ENCODE measurements at places on chromosomes 4 and X. TPM values are rescaled to one million over a fixed set of nuclear protein-coding genes. Genes with fewer than 3 reads are reported as not detected.

DNA sequence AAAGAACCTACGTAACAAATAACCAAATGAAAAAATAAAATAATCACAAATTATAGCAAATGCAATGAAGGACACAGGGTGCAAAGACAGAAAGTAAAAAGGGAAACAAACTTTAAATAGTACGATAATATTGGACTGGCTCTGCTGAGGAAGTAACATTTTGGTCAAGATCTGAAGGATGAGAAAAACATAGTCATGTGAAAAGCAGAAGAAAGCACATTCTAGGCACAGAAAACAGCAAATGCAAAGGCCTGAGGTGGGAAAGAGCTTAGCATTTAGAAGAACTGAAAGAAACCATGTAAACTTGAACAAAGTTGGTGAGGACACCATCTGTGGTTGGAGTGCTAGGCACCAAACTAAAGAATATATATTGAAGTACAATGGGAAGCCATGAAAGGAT is 111.2 kb downstream of the PPP3CA start:
- DNase-seq = no peak

- DNase-seq = no peak
Measured at GRCh38 chrX:137565318-137565904, 516 bp upstream of the ZIC3 start.

DNA sequence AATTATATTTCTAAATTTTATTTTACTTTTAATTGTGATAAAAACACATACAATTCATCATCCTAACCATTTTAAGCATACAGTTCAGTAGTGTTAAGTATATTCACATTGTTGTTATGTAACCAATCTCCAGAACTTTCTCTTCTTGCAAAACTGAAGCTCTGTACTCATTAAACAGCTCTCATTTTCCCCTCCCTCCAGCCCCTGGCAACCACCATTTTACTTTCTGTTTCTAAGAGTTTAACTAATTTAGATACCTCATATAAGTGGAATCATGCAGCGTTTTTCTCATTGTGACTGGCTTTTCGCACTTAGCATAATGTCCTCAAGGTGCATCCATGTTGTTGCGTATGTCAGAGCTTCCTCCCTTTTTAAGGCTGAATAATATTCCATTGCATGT is 46.7 kb upstream of the NDP start:
- no peak for DNase-seq

DNA sequence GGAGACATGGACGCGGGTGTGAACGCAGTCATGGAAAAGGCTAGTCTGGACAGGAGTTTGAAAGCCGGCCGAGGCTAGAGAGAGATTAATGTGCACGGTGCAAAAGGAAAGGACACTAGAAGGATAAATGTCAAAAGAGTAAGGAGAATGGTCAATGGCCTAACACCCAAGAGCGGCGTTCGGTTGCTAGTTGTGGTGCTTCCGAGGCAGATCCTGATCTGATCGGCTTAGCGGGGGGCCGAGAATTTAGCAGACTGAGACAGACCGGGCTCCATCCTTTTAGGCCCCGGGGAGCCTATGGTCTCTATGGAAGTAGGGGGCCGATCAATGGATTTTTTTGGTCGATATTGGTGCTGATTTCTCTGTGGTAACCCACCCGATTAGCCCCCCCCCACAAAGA is 6.9 kb downstream of the GAGE10 start:
- no peak for DNase-seq

CLDN2 gene
- not detected for total RNA-seq

- peak; percentile 0 for DNase-seq
Measured at GRCh38 chr4:96170198-96170597, 330.3 kb downstream of the PDHA2 start.

CFAP47 gene
- total RNA-seq = 0.19 TPM

GRCh38 chr4:181608181-181608580 is 635.0 kb upstream of the TENM3 start:
- no peak for DNase-seq

- DNase-seq = no peak
Measured at GRCh38 chr4:42428036-42428435, 30.7 kb downstream of the SHISA3 start.

- DNase-seq = no peak
Measured at GRCh38 chr4:4170596-4171150, 56.1 kb downstream of the OTOP1 start.

DNA sequence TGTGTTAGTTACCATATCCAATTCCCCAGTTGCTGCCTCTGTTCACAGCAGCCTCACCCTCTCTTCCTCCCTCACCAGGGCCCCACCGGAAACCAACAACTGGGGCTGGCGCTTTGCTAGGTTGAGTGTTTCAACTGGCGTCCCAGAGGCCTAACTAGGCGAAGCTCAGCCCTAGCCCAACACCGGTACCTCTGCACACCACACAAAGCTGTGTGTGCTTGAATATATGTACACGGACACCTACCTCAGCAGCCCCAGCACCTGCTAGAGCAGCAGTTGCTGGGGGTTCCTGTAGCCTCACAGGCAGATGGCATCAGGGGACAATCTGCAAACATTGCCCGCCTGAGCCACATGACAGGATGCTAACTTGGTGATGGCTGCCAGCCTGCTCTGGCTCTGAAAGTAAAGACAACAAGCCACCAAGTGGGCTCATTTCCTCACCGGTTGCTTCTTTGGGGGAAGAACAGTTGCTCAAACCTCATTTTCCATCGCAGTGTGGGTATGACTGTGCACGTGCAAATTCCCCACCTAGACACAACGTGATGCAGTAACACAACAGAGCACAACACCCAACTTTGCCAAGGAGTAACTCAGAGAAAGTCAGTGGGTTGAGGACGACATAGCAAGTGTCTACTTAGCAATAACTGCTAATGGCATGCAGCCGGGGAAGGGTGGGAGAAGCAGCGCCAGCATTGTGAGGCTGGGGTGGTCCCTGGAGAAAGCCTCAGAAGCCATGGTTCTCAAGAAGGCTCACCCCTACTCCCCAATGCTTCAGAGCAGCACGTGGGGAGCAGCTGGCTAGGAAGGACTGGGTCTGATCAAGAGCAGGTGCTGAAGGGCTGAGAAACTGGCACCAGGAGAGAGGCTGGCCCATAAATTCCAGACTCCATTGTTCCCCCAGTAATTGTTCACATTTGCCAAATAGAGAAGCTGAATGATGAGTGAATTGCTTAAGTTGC is 139.5 kb downstream of the SH3KBP1 start:
- DNase-seq = no peak

TCEAL2 gene
- total RNA-seq = not detected

DNA sequence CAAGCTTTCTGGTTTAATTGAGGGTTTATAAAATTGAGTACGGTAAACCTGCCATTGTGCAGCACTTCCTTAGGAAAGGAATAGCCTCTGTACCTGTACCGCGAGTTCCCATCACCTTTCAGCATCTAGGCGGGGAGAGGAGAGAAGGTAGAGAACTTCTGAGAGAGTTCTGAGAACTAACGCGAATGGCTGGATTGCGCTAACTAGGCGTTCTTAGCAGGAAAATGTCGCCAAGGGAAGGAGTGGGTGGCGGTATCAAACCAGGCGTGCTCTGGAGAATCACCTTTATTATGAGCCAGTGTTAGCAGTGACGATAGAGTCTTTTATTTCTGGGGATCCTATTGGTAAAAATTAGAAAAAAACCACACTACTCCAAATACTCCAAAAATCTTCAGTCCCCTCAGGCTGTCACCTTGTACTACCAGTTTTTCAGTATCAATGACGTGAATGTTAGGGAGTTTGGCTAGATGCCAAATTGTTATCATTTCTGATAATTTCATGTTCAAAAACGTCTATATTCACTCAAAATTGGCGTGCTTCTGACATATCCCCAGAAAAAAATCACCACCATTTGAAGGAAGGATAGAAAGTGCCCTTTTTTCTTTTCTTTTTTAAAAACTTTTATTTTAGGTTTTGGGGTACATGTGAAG is 1.4 kb downstream of the UGT8 start:
- no peak for DNase-seq

FAM47A gene
- total RNA-seq = not detected

GRCh38 chr4:108889696-108890483 is 127.0 kb upstream of the ETNPPL start:
- DNase-seq = peak; percentile 9

MAGEA11 gene
- 0.24 TPM for total RNA-seq

DNA sequence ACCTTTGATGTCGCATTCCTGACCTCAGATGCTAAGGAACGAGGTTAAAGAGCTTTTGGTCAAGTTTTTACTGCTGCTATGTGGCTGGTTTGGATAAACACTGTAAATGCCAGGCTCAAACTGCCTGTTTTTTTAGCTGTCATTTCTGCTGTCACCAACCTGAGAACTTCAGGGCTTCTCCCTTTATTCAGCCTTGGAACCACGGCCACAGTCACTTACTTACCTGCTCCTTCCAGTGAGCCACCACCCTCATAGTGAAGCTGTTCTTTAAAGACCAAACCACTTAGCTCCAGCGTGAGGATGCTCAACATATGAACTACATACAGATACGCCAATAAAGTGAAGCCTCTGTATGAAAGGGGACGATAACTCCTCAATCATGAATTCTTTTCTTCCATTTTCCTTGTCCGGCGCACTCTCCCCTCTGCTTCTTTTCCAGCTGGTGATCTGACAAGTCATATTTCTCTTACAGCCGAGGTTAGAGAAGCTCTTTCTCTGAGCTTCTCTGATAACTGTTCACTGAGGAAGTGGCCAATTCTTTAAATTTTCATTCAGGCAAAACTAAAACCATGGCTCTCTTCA is 152.8 kb upstream of the ANK2 start:
- no peak for DNase-seq

DNA sequence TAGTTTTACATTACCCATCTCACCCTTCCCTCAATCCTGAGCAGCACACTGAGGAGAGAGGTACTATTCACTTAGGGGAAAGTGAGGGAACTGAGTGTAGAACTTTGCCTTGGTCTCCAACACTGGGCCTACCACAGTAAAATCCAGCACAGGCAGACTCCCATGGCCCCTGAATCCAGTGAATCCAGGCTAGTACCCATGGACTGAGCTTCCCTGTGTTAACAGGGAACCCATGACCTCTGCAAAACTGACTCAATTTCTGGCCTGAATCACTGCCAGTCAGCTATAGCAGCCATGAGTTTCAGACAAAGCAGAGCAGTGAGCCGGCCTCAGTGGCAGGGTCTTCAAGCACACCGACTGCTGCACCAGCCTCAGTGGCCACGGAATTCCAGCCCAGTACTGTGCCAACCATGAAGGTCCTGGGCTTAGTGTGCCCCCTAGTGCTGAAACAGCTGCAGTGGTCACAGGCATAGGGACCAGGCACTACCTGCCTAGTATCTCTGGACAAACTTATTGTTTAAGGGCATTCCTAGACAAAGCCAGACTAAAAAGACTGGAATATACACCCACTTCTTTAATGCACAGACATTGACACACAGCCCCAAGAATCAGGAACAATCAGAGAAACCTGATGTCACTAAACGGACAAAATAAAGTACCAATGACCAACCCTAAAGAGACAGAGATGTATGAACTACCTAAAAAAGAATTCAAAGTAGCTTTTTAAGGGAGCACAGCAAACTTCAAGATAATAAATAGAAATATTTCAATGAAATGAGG is 127.4 kb upstream of the RPL34 start:
- peak; percentile 59 for DNase-seq

ENPEP gene
- not detected for total RNA-seq

DNA sequence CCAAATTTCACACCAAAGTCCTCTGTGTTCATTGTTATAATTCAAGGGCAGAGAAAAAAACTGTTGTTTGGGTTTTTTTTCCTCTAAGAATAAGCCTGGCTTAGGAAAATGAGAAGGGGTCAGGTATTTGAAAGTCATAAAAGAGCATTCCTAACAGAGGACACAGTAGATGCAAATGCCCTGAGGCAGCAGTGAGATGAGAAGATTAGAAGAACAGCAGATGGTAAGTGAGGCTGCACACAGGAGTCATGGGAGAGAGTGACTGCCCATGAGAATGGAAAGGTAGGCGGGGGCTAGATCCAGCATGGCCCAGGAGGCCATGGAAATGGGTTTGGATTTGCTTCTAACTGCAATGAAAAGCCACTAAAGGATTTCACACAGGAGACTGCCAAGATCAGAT is 107.5 kb upstream of the RBPJ start:
- no peak for DNase-seq

DUSP21 gene
- total RNA-seq = not detected

DNA sequence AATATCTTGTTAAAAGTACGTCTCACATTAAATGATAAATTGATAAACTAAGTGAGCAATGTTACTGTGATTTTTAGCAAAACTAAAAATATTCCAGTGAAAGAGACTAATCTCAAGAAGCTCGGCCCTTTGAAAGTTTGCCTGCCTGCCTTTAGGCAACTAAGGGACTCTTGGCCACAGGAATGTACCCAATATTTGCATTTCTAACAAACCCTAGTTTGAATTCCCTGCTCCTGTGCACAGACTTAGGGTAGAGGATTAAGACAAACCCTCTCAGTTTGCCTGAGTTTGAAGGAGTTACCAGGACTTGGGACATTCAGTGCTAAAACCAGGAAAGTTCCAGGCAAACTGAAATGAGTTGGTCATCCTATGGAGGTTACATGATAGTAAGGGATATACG is 157.1 kb downstream of the SCFD2 start:
- no peak for DNase-seq

DNA sequence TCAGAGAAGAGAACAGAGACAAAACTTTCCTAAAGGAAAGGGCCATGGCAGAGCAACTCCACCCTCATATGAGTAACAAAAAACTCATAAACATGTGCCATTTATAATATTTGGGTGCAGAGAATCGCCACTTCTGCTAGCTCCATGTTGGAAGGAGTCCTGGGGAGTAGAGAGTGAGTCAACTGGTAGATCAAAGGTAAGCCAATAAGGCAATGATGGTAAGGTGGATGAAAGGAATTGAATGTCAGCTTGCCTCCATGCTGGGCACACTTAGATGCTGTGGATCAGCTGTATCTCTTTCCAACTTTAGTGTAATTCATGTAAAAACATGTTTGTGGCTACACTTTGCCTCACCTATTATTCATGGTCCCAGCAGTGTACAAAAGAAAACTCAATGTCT is 4.7 kb downstream of the QRFPR start:
- no peak for DNase-seq

DNA sequence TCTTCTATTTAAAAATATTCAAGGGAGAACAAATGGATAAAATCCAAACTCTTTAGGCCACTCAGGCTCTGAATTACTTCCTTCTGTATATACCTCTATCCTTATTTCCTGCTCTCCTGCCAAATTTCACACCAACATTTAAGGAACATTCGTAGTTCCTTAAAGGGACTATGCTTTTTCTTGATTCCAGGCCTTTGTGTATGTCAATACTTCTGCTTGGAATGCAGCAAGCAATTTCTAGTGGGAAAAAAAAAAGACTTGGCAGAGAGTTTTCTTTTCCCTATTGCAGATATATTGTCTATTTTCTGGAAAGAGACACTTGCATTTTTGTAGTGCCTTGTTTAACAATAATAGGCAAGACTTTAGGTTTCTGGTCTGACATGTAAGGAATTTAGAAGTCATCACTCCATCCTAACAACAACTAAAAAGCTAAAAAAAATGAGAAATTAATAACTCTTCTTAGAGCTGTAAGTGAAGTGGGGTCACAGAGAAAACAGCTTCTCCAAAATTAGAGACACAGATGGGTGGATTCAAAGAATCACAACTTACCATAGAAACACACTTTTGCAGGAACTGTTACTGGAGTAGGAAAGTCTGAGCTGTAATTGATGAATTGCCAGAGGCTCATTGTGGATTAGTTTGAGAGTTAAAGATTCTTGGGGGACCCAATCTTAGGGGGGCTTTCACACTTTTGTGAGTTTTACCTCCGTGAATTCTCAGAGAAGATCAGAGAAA is 2.1 kb upstream of the ADH5 start:
- no peak for DNase-seq

MAGEA10 gene
- 0.13 TPM for total RNA-seq

- no peak for DNase-seq
Measured at GRCh38 chr4:116636917-116637316, 448.5 kb downstream of the TRAM1L1 start.

GRCh38 chrX:22666441-22666840 is 333.3 kb upstream of the DDX53 start:
- peak; percentile 75 for DNase-seq

- DNase-seq = no peak
Measured at GRCh38 chr4:102008711-102009110, 218.2 kb downstream of the BANK1 start.

All from SK-MEL-5 (cell line).